Stimulated activated CD4-positive, alpha-beta T cell treated with anti-CD3 and anti-CD28 coated beads, Interleukin-12 subunit alpha, Interleukin-12 subunit beta, amount 100 ng/mL, for 4 hours (primary cell): ENCODE measurements at places on chromosomes 12 and 14.

GRCh38 chr12:56772625-56773024 lies 9.5 kb downstream of the HSD17B6 start:
- no peak for DNase-seq

GRCh38 chr12:79961411-79961810 lies 26.5 kb upstream of the PPP1R12A start:
- no peak for DNase-seq

GRCh38 chr14:75630695-75631452 lies 29.8 kb downstream of the ERG28 start:
- no peak for DNase-seq

DNA sequence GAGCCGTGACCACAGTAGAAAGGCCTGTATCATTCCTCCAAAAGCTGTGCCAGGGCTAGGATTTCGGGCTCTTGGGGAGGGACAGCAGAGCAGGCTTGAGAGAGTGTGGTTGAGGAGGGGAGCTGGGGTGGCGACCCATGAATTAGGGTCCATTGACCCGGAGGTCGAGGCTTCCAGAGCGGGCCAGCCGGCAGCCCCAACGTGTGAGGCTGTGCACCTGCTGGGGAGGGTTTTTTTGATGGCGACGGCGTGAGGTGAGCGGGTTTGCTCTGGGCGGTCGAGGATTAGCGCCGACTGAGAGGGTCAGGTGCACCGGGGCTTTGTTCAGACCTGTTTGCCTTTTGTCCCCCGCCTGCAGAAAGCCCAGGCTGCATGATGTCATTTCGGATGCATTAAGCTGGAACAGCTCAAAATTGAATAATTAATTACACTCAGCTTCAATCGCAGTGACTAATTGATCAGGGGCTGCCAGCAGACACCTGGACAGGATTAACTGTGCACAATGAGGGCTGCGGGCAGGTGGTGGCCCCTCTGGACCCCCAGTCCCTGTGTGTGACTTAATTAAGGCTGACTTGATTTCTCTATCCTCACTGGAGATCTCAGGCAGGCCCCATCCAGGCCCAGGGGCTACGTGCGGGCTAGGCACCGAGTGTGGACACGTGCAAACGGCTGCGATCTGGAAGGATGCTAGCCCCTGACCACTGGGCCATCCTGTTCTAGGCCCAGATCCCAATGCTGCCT lies 42.1 kb upstream of the MEG3 start:
- DNase-seq, result no peak

DNA sequence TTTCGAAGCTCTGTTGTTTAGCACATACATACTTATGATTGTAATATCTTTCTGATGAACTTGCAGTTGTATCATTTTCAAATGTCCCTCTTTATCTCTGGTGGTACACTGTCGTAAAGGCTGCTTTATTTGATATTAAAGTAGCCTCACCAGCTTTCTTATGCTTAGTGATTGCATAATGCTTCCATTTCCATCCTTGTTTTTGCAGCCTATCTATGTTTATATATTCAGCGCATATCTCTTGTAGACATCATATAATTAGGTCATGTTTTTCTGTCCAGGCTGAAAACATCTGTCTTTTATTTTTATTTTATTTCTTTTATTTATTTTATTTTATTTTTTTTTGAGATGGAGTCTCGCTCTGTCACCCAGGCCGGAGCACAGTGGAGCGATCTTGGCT lies 34.6 kb downstream of the ACAD10 start:
- no peak for DNase-seq

GRCh38 chr14:102333390-102333789 lies 13.8 kb downstream of the ZNF839 start:
- DNase-seq, result no peak

DNA sequence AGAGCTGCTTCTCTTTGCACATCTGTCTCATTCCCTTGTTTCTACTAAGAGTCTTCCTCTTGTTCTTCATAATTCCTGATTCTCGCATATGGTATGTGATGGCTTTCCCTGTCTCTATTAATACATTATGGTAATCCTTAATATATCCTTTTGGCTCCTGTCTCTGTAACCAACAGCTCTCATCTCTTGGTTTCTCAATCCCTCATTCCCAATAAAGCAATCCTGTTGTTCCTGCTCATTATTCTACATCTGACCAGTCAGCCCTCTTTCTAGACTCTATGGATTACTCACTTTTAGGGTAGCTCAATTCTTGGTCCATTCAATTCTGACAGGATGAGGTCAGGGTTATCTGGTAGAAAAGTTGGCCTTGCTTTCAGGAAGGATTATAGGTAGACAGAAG lies 349.9 kb downstream of the LRIG3 start:
- DNase-seq, result no peak

DNA sequence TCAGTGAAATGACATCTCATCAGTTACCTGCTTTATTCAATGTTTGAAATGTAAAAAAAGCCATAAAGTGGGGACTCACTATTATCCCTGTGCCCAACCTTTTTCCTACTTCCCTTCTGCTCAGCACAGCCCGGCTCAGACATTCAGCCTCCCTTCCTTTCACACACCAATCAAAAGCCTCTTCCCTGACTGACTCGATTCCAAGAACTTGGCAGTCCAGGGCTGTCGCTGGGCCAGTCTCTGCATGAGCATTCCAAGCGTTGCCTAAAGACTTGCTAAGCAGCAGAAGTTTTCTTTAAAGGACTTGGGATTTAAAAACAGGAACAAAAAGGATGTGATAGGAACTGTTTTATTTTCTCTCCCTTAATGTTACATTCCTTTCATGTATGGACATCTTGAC lies 22.7 kb downstream of the ITPR2 start:
- DNase-seq, result no peak

DNA sequence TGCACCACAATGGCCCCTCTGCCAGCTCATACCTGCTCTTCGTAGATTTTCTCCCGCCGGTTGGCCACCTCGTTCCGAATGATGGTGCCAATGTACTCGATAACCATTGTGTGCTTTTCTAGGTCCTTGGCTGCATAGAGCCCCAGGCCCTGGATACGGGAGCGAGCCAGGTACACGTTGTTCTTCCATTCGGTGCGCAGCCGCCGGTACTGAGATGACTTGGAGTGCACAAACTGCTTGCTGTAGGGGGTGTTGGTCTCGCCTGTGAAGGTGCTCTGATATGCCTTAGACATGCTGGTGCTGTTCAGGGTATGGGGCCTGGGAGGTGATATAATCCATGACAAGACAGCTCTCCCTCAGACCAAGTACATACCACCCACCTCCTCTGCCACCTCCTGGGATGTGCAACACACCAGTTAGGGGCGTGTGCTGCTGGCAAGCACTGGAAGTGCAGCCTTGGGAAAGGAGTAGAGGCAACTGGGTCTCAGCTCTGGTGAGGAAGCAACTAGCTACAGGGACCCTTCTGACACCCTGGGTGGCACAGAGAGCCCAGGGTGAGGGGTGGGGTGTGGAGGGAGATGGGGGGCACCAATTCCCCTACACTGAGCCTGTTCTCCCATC lies 4.1 kb upstream of the PRKAG1 start:
- no peak for DNase-seq

GRCh38 chr12:63095369-63095980 lies 55.5 kb downstream of the AVPR1A start:
- no peak for DNase-seq

DNA sequence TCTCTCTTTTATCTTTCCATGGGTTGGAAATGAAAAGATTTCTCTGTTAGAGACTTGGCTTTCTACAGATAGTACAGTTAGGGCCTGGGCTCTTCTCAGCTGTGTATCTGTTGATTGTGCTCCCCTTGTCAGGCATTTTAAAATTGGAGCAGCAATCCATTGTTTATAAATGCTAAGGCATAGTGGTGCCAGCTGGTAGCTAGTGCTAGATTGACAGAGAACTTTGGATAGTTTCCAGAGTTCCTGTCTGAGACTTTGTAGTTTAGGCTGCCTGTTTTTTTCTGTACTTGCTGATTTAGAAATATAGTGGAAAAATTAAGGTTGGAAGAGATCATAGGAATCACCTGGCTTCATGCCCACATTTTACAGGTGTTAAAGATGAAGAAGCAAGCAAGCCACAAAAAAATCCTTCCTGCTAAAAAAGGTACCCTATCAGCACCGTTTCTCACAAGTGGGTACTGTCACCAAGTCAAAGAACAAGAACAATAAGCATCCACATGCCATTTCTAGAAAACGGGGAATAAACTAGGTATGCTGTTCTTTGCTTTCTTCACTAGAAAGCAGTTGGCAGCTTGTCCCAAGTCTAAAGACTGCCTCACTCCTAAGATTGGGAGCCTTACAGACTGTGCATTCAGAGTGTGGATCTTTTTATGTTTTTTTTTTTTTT lies 6.2 kb downstream of the TTLL5 start:
- no peak for DNase-seq

- no peak for DNase-seq
Measured at GRCh38 chr14:103288076-103288766, 45.8 kb upstream of the EIF5 start.

DNA sequence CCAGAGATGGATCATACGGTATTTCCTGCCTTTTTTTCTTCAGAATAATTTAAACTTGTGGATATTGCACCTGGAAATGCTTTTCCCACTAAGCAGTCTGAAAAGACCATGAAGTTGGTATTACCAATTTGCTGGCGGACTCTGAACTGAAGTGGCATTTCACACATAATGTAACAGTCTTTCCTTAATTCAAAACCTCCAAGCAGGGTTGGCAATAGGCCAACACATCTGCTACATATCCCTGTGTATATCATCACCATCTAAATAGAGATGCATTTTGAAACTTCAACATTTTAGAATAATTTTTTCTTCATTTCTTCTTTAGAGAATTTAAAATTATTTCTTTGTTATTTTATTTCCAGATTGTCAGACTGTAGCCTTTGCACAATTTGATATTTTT lies 100.5 kb downstream of the TSPAN8 start:
- DNase-seq, result no peak

- no peak for DNase-seq
Measured at GRCh38 chr12:85155791-85156190, 119.6 kb downstream of the LRRIQ1 start.

DNA sequence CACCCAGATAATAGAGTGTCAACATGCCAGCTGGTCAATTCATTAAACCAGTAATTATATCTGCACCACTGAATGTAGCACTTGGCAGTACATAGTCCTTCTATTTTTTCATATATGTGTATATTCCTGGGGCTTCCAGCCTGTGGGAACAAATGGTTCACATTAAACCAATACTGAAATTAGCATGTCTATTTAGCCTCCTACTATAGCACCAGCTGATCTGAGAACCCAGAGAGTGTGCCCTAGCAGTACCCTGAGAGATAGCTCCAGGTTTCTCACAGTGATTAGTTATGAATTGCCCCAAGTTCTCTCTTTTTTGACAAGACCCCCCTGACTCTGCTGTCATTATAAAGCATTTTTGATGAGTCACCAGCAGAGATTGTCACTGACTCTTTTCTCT lies 1097.3 kb upstream of the FLRT2 start:
- DNase-seq, result no peak

DNA sequence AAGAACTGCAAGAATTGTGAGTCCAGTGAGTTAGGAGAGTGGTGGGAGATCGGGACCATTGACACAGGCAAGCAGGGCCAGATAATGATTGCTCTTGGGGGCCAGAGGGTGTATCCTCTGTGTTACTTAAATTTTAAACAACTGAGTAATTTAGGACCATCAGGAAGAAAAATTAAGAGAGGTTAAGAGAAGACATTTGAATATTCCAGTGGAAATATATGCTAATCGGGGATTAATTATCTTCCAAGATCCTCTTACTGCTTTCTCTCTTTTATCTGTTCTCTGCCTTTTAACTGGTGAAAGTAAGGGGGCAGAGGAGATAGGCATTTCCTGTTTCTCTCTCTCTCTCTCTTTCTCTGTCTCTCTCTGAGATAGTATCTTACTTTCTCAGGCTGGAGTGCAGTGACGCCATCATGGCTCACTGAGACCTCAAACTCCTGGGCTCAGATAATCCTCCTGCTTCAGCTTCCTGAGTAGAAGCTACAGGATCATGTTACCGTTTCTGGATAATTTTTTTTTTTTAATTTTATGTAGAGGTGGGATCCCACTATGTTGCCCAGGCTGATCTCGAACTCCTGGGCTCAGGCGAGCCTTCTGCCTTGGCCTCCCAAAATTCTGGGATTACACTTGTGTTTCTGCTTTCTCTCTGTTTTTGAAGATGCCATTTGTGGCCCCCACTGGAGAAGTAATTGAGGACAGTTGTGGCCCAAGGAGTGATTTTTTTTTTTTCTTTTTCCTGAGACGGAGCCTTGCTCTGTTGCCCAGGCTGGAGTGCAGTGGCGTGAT lies 85.1 kb downstream of the DIP2B start:
- no peak for DNase-seq

DNA sequence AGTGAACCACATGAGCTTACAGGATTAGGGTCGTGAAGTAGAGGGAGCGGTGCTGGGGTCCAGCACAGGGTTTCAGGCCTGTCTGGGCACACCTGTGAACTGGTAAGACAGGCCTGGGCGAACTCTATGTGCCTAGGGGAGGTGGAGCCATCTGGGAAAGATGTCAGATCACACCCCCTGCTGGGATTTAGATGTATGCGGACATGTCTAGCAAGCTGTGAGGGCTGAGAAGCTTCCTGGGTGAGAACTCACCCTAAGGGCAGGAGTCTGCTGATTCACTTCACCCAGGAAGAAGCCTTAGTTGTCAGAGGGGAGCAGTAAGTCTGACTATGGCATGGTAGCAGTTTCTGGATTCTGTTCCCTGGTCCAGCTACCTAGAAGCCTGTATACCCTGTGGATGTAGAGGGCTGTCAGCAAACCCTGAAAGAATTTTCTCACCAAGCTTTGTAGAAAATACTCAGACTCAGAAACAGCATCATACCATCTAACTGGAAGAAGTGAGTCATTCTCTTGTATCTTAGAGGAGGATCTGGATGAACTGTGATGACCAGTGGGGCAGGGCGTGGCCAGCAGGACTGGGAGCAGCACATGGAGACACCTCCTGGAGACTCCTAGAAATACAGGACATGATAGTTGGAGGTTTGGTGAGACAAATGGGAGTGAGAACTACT lies 11.2 kb upstream of the PYGL start:
- no peak for DNase-seq

GRCh38 chr12:63098851-63099250 lies 52.1 kb downstream of the AVPR1A start:
- no peak for DNase-seq

GRCh38 chr12:3698218-3698974 lies 54.5 kb downstream of the CRACR2A start:
- no peak for DNase-seq
